Midbrain (tissue), 1 donor: ENCODE measurements at places on chromosomes 5 and 9.

DNA sequence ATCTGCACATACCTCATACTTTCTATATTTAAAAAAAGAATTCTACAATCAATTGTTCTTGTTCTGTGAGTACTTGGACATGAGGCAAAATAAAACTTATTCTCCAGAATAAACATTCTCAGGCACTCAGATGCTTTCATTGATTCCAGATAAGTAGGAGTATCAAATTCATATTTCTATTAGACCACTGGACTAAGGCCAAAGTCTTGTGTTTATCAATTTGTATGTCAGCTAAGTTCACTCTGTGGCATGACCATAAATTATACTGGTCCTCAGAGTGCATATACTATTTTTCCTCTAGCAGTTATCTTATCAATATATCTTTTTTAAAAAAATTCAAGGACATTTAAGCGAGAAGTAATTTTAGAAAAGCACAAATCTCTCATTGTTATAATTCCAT is 28.2 kb downstream of the CDH10 start:
- no peak for DNase-seq

DNA sequence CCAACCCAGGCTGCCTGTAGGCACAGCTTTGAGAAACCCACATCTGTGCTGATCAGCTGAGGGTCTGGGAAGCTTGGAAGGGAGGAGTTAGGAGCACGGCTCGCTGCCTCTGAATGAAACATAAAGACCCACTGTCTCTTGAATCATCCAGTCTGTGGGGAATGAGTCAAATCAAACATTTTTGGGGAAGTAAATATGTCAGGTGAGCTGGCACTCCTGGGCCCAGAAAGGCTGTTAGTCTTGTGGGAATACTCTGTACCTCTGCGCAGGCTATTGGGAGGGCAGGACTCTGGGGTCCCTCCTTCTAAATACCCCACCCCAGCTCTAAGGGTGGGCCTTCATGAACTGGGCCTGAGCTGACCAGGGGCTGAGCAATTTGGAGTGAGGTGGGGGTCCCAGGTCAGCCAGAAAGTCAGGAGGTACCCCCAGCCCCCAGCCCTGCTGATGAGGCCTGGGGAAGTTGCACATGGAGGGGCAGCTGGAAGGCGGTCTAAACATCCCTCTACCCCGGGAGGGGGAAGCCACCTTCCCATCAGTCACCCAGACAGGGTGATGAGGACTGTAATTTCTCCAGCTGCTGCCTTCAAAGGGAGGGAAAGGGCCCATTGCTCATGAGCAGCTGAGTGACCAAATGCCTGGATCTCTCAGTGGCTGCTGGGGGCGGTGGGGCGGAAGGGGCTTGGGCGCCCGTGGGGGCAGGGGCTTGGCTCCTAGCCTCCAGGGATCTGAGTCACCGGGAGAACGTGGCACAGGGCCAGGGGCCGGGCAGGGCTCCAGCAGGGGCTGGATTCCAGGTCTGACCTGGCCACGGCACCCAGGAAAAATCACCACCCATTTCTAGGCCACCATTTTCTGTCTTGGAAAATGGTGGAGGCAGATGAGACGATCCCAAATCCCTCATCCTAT is 10.8 kb downstream of the FIBCD1 start:
- no peak for DNase-seq

DNA sequence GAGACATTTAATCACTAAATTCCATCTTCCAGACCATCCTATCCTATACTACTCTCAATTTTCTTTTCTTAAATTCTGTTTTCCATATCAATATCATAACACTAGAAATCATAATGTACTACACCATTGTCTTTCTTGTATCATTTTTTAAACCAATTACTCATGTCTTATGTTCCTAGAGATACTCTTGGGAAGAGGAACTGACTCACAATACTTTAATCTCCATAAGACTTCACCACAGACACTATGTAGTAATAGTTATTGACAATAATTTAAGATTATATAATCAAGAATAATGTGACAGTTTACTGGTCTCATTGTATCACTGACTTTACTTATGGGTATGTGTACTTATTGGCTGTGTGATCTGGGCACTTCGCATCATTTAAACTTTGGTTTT is 43.8 kb downstream of the PCDHGC5 start:
- DNase-seq, result no peak

DNA sequence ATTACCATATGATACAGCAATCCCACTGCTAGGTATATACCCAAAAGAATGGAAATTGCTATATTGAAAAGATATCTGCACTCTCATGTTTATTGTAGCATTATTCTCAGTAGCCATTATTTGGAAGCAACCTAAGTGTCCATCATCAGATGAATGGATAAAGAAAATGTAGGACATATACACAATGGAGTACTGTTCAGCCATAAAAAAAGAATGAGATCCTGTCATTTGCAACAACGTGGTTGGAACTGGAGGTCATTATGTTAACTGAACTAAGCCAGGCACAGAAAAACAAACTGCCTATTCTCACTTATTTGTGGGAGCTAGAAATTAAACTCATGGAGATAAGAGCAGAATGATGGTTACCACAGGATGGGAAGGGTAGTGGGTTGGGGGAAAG is 63.1 kb upstream of the TTC23L start:
- peak; percentile 48 for DNase-seq

GRCh38 chr9:126222363-126222834 is 104.2 kb upstream of the MVB12B start:
- no peak for DNase-seq

- DNase-seq, result no peak
Measured at GRCh38 chr5:59231221-59231931, 648.5 kb downstream of the RAB3C start.

GRCh38 chr5:133327946-133328401 is 276.2 kb downstream of the HSPA4 start:
- no peak for DNase-seq

- DNase-seq, result peak; percentile 36
Measured at GRCh38 chr5:143402017-143402552, 1.4 kb downstream of the NR3C1 start.

DNA sequence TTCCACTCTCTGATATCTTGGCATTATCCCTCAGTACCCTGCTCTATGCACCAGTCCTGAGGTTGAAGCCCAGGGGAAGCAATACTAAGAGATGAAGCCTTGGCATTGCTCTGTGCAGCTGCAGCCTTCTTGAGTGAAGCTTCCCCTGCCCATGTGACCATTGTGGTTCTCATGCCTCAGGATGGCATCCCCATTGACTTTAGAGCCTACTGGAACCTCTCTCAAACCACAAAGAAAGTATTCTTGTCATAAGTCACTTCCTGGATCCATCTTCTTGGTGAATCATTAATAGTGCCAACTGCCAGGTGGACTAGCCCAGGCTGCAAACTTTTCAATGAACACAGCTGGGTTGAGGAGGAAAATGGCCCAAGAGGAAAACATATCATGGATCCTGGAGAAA is 283.9 kb upstream of the RFX3 start:
- DNase-seq, result no peak

DNA sequence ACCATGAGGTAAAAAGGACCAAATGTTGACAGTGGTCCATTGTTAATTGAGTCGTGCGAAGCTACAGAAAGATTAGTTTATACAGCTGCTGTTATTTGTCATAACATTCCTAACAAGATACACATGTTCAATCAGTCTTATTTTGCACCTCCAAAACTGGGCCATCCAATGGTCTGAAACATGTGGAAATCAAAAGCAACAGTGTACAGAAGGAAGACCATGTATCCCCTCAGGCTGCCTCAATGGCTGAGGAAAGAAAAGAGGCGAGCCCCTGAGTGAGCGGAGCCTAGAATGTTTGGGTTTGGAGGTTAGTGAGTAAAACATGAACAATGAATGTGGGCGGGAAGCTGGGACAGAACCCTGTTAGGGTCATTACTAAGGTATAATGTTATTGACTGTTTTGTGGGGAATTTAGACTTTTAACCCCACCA is 35.6 kb downstream of the NFIB start:
- DNase-seq, result no peak

DNA sequence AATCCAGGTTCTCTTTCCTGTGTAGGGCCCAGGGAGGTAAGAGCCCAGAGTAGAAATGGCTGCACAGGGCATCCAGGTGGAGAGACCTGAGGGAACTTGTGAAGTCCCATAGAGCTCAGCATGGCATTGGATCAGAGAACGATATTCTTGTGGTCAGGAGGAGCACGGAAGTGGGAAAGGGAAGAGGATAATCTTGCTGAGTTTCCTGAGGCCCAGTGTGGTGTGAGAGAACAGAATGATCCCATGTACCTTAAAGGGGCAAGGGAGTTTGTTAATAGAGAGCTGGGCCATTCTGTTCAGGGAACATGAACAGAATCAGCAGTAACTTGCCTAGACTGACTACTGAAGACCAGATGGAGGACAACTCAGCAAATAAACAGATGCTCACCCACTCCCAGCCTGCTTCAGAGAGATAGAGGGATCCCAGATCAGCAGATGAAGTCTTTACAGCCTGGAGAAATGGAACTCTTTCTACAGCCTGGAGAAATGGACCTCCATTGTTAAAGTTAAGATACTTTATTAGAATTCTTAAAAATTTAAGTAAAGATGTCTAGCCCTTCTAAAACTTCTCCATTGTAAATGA is 119.7 kb upstream of the ELL2 start:
- DNase-seq, result no peak

GRCh38 chr5:149902177-149902576 is 42.4 kb downstream of the PDE6A start:
- DNase-seq, result no peak

DNA sequence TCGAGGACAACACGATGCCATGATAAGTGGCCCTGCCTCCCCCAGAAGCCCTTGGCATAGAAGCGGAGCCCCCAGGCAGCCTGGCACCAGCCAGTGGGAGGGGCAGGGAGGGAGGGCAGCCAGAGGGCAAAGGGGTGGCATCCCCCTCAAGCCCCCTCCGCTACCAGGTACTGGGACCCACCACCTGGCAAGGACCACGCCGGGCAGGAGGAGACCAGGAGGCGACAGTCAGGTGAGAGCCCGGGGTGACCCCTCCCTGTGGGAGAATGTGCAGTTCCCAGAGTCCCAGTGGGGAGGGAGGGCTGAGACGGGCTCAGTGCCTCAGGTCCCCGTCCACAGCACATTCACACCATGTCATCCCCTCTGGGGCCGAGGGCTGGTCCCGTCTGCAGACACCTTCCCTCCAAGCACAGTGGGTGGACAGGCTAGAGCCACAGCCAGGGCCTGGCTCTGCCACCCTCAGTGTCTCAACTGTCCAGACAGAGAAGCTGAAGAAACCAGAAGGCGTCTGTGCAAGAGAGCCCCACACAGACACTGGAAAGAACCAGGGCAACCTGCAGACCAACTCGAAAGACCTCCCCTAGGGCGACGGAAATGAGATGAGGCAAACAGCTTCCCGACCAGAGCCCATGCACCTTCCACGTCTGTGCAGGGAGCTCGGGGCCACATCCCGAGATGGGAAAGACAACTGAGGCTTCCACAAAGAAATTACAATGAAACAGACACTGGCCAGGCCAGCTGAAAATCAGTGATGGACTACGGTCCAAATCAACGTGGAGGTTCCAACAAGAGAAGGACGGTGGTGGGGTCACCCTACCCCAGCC is 11.1 kb downstream of the BRD3 start:
- DNase-seq, result no peak

DNA sequence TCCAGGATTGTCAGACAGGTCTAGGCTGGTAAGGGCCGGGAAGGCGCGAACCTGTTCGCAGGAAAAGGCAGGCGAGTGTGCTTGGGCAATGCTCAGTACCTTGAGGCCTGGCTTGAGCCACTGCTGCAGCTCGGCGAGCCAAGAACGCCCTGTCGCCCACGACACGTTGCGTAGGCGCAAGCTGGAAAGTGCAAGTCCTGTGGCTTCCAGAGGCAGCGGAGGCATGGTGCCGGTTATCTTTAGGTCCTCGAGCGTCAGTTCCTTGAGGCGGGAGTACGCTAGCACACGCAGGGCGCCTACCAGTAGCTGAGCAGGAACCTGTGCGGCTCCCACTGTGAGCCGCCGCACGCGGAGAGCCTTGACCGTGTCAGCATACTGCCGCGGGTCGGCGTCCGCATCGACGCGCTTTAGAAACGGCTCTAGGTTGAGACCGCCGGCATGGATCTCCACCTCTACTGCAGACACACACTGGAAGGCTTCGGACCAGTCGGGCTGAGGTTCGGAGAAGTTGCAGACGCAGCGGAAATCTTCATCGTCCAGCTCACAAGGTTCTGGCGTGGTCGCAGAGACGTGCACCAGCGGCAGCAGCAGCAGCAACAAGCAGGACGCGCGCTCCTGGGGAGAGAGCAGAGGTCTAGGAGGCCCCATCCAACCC is 482 bp downstream of the CD14 start:
- peak; percentile 43 for DNase-seq

DNA sequence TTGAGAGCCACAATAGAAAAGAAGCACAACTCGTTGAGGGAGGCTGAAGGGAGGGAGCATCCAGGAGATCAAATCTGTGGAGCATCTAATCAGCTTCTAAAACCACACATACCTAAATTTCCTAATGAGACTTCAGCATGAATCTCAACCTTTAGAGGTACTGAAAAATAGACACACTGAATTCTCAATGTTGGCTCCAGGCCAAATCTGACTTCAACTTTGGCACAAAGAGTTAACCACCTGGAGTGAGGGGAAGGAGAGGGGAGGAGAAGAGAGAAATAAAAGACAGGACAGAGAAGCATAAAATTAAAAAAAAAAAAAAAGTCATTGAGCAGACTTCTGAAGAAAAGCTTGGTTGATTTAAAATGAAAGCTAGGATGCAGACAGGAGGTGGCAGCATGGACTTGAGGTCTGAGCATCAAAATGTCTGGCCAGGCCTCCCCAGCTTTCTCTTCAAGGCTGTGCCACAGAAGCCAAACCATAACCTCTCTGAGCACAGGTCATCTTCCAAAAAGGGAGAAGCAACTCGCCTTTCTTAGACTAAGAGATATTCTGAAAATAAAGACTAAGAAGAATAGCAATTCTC is 205.6 kb downstream of the DENND1A start:
- DNase-seq, result peak; percentile 30

DNA sequence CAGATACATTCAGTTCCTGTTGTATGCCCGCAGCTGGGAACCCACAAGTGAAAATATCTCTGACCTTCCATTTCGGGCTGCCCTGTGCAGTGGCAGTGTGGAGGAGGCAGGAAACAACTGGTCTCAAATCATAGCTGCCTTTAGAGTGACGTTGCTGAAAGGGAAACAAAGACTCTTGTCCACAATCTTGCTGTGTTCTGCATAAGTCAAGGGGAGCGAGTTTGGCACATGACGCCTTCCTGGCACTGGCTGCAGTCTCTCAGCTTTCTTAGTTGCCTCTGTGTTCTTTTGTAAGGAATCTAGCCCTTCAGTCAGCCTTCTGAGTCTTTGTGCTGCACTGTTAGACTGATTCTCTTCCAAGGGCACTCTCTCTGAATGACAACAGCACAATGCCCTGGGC is 24.0 kb downstream of the ADAMTS16 start:
- no peak for DNase-seq

- DNase-seq, result peak; percentile 83
Measured at GRCh38 chr9:126301985-126302603, 24.5 kb upstream of the MVB12B start.
